ENCODE measurements at places on chromosomes 11 and 22. TPM values are rescaled to one million over a fixed set of nuclear protein-coding genes. Genes with fewer than 3 reads are reported as not detected.
A peak's percentile ranks its signal among the peaks of the same experiment; 100 is the strongest.

DNA sequence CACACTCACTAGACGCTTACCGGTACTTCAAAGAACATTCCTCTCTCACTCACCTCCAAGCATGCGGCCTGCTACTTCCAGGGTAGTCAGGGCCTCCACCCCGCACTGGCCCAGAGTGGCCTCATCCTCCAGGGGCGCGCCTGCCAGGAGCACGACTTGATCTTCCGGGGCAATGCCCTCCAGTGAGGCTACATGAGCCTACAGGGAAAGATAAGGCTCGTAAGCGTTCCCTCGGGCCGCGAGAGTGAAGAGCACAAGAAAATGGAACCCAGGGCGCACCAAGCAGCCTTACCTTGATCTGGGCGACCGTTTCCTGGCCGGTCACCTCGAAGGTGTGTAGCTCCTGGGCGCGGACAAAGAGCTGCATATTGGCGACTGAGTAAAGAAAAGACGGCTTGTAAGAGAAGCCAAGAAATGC, 478 bp downstream of the FAU start:
- H3K27ac ChIP-seq: peak overlapping the region; percentile 85
- H3K27me3 ChIP-seq: no peaks in the 10 kb centered on the region
- H3K4me1 ChIP-seq: peaks cover 32% of the 10 kb centered on the region
- peak overlapping the region; percentile 92 for H3K4me3 ChIP-seq
- DNase-seq: no peak

ZC3H12C gene
- total RNA-seq: 9.3 TPM

DNA sequence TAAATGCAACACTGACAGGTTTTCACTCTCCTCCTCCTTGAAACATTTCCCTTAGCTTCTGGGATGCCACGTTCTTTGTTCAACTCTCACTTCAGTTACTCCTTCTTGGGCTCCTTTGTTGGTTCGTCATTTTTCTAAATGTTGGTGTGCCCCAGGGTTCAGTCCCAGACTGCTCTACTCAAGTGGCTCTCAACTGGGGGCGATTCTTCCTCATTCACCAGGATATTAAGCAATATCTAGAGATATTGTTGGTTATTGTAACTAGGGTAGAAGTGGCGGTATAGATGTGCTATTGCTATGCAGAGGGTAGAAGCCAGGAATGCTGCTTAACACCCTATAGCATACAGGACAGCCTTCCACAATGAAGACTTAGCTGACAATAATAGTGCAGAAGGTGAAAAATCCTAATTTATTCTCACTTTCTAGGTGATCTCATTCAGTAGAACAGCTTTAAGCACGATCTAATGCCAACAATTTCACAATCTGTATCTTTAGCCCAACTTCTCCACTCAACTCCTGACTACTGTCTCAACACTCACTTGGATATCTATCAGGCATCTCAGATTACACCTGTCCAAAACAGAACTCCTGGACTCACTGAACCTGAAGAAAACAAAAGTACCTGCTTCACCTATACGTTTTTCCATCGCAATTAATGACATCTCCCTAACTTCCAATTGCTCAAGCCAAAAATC, 4.6 kb downstream of the NUP160 start:
- no peak for DNase-seq
- H3K27ac ChIP-seq: no peak overlapping the region
- no peaks in the 10 kb centered on the region for H3K27me3 ChIP-seq
- peaks cover 11% of the 10 kb centered on the region for H3K4me1 ChIP-seq

KRTAP5-10 gene
- total RNA-seq: not detected

- H3K4me3 ChIP-seq: no peak overlapping the region
- no peaks in the 10 kb centered on the region for H3K36me3 ChIP-seq
- no peaks in the 10 kb centered on the region for H3K4me1 ChIP-seq
- no peaks in the 10 kb centered on the region for H3K27me3 ChIP-seq
Measured at GRCh38 chr11:38547462-38547861, 1949.4 kb upstream of the RAG2 start.

DNA sequence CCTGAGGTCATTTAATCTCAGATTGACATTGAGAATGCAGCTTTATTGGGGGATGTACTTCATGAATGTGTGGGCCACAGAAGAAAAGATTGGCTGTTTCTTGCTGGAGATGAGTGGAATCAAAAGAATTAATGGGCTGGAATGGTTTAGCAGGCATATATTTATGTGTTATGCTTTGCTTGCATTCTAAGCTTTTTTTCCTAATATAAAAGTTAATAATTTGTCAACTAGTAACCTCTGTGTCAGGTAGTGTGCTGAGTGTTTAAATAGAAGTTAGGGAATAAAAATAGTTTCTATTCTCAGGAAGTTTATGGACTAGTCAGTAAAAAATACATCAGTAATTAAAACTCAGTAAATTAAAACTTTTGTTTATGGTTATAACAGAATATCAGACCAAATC, 67.4 kb upstream of the PRODH start:
- no peaks in the 10 kb centered on the region for H3K36me3 ChIP-seq
- DNase-seq: no peak
- H3K27ac ChIP-seq: no peak overlapping the region
- H3K27me3 ChIP-seq: peaks cover 23% of the 10 kb centered on the region
- no peaks in the 10 kb centered on the region for H3K4me1 ChIP-seq
- no peak overlapping the region for H3K4me3 ChIP-seq

GRCh38 chr11:75279273-75279672, 38.7 kb downstream of the TPBGL start:
- H3K27ac ChIP-seq: no peak overlapping the region
- no peaks in the 10 kb centered on the region for H3K27me3 ChIP-seq
- no peaks in the 10 kb centered on the region for H3K4me1 ChIP-seq

GRCh38 chr22:27122574-27122973, 465.2 kb downstream of the MIAT start:
- no peak for DNase-seq
- no peaks in the 10 kb centered on the region for H3K36me3 ChIP-seq
- peaks cover 17% of the 10 kb centered on the region for H3K4me1 ChIP-seq
- H3K27ac ChIP-seq: no peak overlapping the region
- H3K4me3 ChIP-seq: no peak overlapping the region
- H3K27me3 ChIP-seq: no peaks in the 10 kb centered on the region

WEE1 gene
- 37.1 TPM for total RNA-seq

- H3K4me3 ChIP-seq: no peak overlapping the region
- no peaks in the 10 kb centered on the region for H3K4me1 ChIP-seq
- H3K27ac ChIP-seq: no peak overlapping the region
Measured at GRCh38 chr11:8533332-8533731, 60.7 kb downstream of the STK33 start.

DNA sequence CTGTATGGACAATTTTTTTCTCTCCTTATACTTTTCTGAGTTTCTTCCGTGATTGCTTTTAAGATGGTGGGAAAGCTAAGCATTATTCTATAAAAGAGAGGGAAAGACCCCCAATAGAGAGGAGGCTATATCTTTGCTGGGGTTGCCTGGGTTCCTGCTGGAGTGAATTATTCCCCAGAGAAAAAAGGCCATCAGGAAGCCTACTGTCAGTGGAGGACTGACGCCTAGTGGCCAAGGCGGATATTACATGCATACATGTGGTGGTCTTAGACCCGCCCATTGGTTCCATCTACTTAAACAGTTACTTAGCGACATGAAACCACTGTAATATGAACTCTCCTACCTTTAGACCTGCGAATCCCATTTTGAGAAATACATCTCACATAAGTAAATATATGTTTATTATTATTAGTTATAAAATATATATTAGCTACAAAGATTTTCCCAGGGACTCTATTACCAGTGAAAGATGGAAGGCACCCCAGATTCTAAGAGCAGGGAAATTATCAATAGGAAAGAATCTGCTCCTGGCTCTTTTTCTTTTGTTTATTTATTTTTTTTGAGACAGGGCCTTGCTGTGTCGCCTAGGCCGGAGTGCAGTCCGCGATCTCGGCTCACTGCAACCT, 15.7 kb upstream of the PGA3 start:
- no peak overlapping the region for H3K27ac ChIP-seq
- no peaks in the 10 kb centered on the region for H3K4me1 ChIP-seq

CLTCL1 gene
- total RNA-seq: 7.2 TPM

CARD18 gene
- not detected for total RNA-seq

- H3K36me3 ChIP-seq: peaks cover 28% of the 10 kb centered on the region
- H3K4me3 ChIP-seq: no peak overlapping the region
- H3K27ac ChIP-seq: no peak overlapping the region
- H3K4me1 ChIP-seq: no peaks in the 10 kb centered on the region
- no peaks in the 10 kb centered on the region for H3K27me3 ChIP-seq
Measured at GRCh38 chr11:125637840-125638239, 12.9 kb downstream of the CHEK1 start.

TBX10 gene
- total RNA-seq: not detected

CARNS1 gene
- 0.15 TPM for total RNA-seq

DNA sequence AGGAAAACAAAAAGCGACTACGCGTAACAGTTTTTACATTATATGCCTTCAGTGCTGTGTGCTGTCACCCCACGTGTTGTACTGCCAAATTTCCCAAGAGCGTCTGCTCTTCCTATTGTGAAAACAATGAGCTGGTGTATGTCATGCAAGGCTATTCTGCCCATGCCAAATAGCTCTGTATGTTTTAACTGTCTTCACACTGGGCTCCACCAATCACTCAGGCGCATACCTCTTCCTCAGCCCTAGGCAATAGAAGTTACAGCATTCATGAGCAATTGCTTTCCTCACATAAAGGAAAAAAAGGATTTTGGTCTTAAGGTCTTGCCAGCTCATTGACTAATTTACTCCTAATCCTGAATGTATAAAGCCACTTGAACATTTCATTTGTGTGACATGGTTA, 606.8 kb downstream of the NTM start:
- no peaks in the 10 kb centered on the region for H3K27me3 ChIP-seq
- DNase-seq: no peak

DNA sequence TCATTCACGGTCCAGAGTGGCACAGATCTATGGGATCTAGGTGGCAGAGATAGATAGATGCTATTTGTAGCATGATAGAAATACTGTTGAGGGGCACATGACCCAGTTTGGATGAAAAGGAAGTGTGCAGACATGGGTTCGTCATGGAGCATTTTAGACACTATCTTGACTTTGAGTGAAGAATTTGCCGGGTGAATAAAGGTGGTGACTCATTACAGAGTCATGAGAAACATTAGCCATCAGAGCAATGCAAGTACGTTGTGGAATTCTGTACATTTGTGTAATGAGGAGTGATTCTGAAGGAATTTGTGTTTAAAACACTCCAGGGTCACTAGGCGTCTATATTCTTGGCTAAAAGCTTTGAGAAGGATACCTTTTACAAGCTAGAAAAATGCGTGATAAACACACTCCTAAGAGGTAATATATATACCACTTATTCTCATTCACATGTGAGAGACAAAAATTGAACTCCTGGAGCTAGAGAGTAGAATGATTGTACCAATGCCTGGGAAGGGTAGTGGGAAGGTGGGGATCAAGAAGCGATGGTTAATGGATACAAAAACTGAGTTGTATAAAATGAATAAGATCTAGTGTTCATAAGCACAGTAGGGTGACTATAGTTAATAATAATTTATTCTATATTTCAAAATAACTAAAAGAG, 593.7 kb upstream of the LUZP2 start:
- H3K4me1 ChIP-seq: 0 out of 2 replicates have a peak, but pooled peaks cover 6% of the 10 kb centered on the region
- H3K27ac ChIP-seq: no peak overlapping the region
- H3K4me3 ChIP-seq: no peak overlapping the region

DNA sequence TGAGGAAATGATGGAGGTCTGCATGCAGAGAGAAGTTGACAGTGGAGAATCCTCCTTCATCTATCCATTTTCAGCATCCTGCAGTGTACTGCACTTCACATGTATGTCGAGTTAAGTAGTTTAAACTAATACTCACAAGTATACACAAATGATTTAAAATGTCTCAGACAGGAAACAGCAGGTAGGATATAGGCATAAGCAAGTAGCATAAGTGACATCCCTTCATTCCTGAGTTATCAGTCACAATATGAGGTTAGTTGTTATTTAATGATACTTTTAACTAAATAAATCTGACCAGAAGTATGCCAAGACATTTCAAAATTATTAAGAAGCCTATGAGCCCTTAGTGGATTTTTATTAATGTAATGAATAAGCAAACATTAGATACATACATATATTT, 37.4 kb downstream of the MTMR2 start:
- H3K36me3 ChIP-seq: peaks cover 43% of the 10 kb centered on the region
- DNase-seq: no peak
- no peaks in the 10 kb centered on the region for H3K27me3 ChIP-seq
- H3K27ac ChIP-seq: no peak overlapping the region

GRCh38 chr22:31094021-31094551, 13.0 kb downstream of the SMTN start:
- no peak overlapping the region for H3K27ac ChIP-seq
- no peaks in the 10 kb centered on the region for H3K36me3 ChIP-seq
- H3K4me3 ChIP-seq: no peak overlapping the region
- DNase-seq: no peak
- H3K4me1 ChIP-seq: no peaks in the 10 kb centered on the region

CNTF gene
- 3.4 TPM for total RNA-seq

DNA sequence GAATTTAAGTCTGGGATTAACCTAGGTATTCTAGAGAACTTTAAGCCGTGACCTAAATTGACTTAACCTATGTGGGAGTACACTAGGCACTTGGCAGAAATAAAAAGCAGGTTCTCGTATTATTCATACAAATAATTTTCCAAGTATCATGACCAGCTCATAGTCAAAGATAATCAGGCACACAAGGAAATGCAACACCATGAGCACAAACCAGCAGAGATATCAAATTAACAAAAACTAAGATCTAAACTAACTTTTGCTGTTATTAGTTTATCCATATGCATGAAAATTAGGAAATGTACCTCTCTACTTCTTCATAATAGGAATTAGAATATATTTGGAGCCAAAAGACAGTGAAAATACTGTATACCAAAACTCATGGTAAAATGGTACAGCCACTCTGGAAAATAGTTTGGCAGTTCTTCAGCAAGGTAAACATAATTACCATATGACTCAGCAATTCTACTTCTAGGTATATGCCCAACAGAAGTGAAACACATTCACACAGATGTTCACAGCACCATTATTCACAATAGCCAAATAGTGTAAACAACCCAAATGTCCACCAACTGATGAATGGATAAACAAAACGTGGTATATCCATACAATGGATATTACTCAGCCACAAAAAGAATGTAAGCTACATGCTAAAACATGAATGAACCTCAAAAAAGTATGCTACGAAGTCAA, 154.1 kb downstream of the ENTHD1 start:
- H3K27me3 ChIP-seq: peaks cover 24% of the 10 kb centered on the region
- H3K4me1 ChIP-seq: peaks cover 8% of the 10 kb centered on the region
- no peak overlapping the region for H3K4me3 ChIP-seq
- H3K36me3 ChIP-seq: no peaks in the 10 kb centered on the region
- H3K27ac ChIP-seq: no peak overlapping the region

MRGPRX1 gene
- total RNA-seq: not detected

Data from PC-9 (cell line).